ENCODE measurements at places on chromosomes 3 and 15.

GRCh38 chr15:32029862-32030781 lies at the start of gene CHRNA7:
Gene CHRNA7, plus strand, starts transcription at chr15:32030515. Its CDS starts 80 bp downstream, at chr15:32030595.
- DNase-seq = peak; percentile 44

DNA sequence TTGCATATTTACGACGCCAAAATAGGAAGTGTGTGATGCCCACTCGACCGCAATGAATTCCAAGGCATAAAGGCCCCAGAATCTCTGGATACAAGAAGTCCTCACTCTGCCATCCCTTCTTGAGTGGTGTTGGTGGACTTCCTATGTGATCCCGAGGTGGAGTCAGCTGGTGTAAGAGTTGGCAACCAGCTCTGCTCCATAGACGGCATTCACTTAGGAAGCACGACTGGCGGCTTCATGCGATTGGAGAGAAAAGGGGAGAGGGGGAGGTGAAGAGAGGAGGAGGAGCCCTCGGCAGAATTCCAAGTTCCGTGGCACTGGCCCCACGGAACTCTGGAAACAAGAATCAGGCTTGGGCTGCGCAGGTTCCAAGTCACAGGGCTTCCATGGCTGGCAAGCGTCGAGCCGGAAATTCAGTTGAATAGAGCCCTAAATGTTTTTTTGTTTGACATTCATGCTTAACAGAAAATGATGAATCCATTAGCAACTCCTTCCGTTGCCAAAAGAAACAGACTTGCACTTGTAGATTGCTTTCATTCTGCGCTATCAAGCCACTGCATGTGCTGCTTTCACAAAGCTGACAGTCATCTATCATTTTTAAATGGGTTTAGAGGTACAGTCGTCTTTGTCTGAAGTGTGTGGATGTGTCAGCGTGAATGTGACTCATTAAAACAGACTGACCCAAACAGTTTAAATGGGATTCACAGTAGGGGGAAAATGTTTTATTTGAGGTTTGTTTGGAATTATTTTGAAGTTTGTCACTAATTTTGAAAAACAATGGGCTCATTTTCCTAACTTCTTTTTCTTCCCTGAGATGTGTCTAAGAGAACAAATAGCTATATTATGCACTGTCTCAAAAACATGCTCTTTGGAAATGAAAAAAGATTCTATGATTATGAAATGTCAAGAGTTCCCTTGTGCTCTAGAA lies 428.3 kb upstream of the ATP11B start:
- peak; percentile 99 for DNase-seq

GRCh38 chr15:70050970-70051369 lies 46.7 kb downstream of the TLE3 start:
- no peak for DNase-seq

- no peak for DNase-seq
These were observed 23.7 kb downstream of the CPN2 start for GRCh38 chr3:194327218-194328052.

GRCh38 chr3:11547498-11547897 lies 96.2 kb downstream of the VGLL4 start:
- DNase-seq = no peak

DNA sequence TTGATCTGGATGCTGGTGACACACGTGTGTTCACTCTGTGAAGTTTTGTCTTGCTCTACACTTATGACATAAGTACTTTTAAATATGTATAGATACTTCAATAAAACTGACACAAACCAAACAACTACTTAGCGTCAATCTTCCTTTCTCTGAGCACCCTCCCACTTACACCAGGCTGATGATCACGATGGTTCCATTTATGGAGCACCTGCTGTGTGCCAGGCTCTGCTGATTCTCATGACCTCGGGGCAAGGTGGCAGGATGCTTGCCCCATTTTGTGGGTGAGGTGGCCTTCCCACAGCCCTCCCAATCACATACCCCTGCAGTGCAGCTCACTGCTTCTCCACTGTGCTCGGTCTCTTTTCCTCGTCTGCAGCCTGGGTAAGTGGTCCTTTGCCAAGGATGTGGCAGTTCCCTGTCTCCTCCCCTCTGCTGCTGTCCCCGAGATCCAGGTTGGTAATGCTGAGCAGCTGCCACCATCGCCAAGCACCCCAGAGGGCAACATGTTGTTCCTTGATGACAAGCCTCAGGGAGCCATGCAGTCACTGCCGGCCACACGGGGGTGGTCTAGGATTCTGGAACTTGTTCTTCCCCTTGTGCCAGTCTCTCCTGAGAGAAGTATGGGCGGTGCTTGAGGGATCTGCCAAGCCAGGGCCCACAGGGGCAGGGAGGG lies 20.6 kb upstream of the ADCY5 start:
- DNase-seq = no peak

GRCh38 chr3:167843481-167843880 lies 108.0 kb downstream of the SERPINI1 start:
- no peak for DNase-seq

- DNase-seq = no peak
These were observed 7.9 kb downstream of the RBP2 start for GRCh38 chr3:139468399-139468798.

DNA sequence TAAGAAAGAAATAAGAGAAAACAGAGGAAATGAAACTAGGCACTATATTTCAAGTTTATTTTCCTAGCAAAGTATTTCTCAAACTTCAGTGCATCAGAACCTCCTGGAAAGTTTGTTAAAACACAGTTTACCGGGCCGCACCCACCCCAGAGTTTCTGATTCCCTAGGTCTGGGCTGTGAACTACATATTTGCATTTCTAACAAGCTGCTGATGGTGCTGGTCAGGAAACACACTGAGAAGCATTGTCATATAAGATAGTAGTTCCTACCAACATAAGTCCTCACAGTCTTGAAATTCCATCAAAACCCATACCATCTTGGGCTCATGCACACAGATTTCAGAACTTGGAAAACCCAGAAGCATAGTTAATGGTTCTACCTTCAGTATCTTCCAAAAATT lies 8.3 kb downstream of the SLC9A9 start:
- DNase-seq = no peak

GRCh38 chr15:42914728-42915497 lies 5.7 kb downstream of the TTBK2 start:
- DNase-seq = no peak

GRCh38 chr3:136914739-136915138 lies 43.0 kb upstream of the IL20RB start:
- no peak for DNase-seq

DNA sequence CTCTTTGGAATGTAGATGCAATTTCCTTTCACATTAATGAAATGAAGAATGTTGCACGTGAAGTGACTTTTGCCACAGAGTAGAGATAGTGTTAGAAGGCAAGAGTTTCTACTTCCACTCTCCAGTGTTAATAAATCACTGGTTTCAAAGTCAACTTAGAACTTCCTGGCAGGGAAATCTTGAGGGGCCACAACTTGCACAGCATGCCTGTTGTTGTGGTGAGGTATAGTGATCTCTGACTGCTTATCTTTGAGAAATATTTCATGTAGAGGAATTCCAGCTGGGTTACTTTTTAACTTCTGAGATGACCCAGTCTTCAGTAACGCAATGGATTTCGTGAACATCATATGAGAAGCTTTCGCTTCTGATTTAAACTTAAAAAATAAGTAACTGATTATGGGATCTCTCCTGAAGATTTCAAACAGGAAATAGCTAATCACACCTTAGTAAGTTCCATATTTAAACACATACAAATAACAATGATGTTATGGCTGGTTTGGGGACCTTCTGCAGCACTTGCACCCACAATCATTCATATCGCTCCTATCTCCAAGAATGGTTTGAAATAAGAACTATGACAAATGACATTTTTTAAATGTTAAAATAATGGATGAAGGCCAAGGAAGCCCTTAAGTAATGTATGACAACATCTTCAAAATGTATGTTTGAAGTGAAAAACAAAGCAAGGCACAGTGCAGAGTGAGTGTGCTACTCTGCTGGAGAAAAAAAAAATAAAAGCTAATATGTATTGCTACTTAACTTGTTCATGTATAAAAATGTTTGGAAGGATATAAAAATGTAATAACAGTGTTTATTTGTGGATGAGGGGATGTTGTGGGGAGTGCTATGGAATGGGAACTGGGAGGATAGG lies 726.5 kb upstream of the NECTIN3 start:
- no peak for DNase-seq

DNA sequence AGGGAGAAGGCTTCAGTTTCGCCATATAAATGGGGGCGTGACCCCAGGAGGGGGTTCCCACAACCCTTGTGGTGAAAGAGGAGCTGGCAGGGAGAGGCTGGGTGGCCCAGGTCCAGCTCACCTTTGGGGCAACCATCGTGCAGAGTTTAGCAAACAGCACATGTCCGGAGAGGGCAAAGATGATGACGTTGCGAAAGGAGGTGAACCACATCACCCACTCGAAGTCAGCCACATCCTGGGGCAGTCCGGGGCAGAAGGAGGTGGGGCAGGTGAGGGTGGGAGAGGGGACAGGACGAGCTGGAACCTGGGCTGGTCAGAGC lies 3.7 kb downstream of the HHATL start:
- no peak for DNase-seq

DNA sequence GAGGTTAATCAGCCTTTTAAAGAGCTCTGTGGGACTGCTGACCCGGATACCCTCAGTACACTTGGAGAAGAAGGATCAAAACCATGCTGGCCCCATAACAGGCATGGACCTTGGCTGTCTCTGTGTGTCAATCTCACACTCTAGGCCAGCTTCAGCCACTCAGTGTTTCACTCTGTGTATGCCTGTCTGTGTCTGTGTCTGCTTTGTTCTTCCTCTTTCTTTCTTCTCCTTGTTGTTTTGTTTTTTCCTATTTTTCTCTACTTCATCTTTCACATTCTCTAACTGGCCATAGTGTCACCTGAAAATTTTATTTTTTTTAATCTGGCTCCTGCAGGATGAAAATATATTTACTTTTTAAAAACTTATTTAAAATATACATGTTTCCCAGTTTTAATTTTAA lies 51.1 kb downstream of the SERP1 start:
- DNase-seq = no peak

- DNase-seq = peak; percentile 65
These were observed 14.5 kb upstream of the RBSN start for GRCh38 chr3:15113471-15113870.

- no peak for DNase-seq
These were observed 35.1 kb downstream of the FGF7 start for GRCh38 chr15:49458145-49458544.

GRCh38 chr3:194139814-194140391 lies 4.0 kb downstream of the HES1 start:
- no peak for DNase-seq

GRCh38 chr15:35304389-35304788 lies 219.3 kb upstream of the NANOGP8 start:
- no peak for DNase-seq

GRCh38 chr15:82680200-82681102 lies 29.2 kb downstream of the AP3B2 start:
- peak; percentile 83 for DNase-seq

DNA sequence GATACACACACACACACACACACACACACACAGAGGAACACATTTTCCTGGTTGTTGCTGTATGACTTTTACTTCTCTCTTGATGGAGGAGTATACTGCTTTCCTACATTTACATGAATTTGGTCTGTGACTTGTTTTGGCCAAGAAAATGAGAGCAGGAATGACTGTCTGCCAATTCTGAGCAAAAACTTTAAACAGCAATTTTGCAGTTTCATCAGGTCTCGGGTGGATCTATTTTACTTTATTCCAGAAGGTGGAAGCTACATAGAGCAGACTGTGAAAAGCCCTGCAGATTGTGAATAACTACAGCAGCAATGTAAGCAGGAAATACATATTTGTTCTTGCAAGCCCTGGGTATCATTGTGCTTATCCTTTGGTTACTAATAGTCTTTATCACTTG lies 1350.0 kb upstream of the EPHA6 start:
- DNase-seq = no peak

GRCh38 chr3:31629054-31629453 lies 96.3 kb downstream of the STT3B start:
- no peak for DNase-seq

DNA sequence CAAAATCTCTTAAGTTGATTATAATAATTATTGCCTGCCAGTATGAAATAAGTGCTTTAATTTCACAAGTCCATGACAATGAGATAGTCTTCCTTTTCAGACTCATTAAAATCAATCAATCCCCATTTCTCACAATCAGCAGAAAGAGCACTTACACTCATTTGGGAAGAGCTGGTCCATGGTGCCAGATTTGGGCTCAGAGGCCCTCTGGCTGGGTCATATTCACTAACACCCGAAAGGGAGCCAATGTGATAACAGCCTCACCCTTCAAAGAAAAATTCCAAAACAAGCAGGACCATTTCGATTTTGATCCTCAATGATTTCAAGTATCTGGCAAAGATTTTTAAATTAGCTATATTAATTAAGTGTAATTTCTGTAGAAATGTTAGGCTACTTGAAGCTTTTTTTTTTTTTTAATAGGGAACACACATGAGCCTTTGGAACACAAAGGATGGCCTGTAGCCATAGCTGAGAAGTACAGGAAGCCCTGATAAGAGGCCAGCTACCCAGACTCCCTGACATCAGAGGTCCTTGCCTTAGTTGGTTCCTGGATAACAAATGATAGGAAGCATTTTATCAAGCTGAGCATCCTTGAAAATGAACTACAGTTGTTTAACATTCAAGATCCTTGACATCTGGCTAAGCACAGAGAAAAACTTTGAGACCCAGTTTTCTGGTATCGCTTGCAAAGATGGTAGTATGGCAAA lies 17.1 kb downstream of the MCF2L2 start:
- no peak for DNase-seq

GRCh38 chr3:66778777-66779176 lies 219.3 kb upstream of the KBTBD8 start:
- DNase-seq = no peak

GRCh38 chr15:44673639-44674038 lies 10.2 kb upstream of the SPG11 start:
- no peak for DNase-seq

DNA sequence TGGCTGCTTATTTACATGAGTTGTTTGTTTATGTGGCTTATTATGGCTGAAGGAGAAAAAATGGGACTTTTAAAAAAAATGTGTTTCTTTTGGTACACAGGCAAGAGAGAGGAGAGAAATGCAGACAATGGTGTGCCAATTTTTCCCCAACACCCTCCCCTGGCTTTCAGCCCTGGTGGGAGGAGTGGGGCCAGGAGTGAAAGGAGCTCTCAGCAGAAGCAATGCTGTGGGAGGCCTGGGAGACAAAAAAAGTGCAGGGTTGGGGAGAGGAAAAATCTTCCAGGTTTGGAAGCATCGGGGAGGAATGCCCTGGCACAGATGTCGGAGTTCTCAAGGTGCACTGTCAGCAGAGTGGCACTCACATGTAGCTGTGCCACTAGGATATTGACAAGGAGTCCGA lies 117.7 kb upstream of the FOXB1 start:
- DNase-seq = peak; percentile 30

DNA sequence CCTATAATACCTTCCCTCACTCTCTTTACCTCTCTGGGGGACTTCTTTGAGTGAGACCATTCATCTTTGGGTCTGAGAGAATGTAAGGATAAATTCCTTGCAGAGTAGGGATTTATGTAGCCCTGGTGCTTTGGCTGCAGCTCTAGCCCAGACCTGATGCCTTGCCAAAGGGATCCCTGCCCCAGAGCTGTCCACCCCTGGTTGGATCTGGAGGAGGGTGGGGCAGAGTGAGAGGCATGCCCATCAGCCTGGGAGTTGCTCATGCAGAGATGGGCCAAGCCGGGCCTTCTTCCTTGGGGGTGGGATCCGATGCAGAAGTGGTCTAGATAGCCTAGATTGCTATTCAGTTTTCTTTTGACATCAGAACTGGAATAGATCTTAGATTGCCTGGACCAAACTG lies 31.5 kb downstream of the RTP1 start:
- DNase-seq = no peak

All from NCI-H345 (cell line).